ENCODE measurements at places on chromosomes 16 and 17.

- DNase-seq: no peak
Measured at GRCh38 chr17:4499431-4500190, 930 bp downstream of the SPNS2 start.

DNA sequence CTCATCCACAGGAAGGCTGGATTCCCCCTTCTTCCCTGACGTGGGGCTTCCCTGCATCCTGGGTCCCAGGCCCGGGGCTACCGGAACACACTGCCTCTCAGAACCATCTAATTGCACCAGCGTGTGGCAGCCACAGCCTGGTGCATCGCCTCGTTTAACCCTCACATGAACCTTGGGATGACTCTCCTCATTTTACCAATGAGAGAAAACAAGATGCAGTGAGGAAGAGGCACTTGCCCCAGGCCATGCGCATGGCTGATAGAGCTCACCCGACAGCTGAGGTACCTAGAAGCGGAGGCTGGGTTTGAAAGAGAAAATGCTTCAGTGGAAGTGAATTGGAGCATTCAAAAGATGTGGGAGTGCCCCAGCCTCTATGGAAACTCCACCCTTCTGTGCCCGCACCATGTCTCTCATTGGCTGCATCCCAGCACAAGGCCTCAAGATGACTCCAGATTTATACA is 162.3 kb downstream of the KATNIP start:
- DNase-seq: no peak

GRCh38 chr17:28747051-28747691 is 3.4 kb downstream of the TRAF4 start:
- no peak for DNase-seq

DNA sequence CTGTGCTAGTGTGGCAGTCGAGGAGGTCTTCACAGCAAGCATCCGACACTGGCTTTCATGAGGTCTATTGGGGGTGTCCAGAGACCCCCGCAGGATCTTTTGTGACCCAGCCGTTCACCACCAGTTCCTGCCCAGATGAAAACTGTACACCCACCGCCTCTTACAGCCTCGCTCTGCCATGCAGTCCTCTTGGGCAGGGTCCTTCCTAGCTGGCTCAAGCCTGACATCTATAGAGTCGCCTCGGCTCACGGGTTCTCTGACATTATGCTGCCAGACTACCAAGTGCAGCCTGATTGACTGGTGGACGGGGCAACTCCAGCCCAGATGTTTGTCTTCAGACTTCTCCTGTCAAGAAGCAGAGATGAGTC is 14.6 kb upstream of the CLEC10A start:
- DNase-seq: no peak

DNA sequence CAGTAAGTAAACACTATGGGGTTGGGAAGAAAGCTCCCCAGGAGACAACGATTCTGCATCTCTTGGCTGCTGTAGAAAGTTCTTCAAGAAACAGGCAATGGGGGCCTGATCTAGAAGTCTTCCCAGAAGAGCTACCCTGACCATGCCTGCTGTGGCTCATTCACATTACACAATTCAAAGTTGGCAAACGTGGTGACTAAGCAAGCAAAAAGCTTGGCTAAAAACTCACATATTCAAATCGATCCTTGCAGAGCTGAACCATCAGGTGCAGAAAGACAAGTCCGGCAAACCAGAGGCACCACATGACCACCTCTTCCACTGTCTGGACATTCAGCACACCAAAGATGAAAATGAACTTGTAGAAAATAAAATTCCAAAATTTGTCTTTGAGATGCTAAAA is 16.1 kb downstream of the AMFR start:
- no peak for DNase-seq

DNA sequence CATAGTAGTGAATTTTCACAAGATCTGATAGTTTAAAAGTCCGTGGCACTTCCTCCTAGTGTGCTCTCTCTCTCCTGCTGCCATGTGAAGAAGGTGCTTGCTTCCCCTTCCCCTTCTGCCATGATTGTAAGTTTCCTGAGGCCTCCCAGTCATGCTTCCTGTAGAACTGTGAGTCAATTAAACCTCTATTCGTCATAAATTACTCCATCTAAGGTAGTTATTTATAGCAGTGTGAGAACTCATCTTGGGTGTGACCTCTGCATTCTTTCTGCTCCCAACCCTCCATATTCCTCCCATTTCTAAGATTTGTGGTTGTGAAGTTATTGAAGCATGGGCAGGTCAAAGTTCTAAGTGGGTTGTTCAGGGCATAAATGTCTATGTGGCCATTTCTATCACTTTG is 62.1 kb upstream of the ADAMTS18 start:
- DNase-seq: no peak

- DNase-seq: no peak
Measured at GRCh38 chr17:47820033-47820789, 1.4 kb downstream of the OSBPL7 start.

DNA sequence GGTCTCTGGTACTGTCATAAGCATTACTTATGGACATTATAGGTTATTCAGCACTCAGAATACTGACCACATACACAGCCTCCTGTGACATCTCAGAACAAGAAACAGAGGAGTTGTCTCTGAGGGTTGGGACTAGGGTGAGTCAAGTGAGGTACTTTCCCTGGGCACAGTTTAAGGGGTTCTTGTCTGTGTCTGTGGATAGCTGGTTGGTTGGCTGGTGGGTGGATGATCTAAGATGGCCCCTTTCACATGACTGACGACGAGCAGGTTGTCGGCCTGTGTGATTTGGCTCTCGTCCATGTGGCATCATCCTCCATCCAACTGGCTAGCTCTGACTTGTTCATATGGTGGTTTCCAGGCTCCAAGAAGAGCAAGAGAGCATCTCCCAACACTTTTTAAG is 163.9 kb downstream of the PRKCB start:
- no peak for DNase-seq

DNA sequence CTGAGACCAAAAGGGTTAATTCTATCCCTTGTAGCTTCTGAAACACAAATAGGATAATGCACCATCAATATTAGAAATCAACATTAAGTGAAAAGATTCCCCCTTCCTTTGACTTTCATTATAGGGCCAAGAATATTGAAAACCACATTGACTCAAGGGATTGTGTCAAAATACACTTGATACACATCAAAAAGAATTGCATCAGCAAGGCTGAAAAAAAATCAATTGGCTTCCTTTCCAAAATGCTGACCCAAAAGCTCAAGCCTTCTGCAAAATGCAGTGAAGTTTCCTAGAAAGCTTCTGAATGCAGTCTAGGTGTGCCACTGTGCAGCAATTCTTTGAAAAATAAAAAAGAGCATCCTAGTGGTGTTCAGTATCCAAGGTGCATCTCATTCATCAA is 674.4 kb downstream of the TOX3 start:
- DNase-seq: no peak

DNA sequence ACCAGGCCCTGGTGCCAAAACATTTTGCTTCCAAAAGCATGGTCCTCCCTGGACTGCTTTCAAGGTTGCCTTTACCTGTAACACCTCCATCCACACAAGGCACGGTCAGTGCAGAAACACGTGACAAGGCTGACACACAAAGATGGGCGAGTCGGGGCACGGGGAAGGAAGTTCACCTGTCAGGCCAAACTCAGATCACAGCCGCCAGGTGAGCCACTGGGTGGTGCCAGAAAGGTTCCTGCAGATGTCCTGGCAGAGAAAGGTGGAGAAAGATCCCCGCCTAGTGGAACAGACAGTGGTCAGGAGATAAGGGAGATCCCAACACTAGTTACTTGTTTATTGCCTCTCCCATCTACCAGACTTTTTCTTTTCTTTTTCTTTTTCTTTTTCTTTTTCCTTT is 155.3 kb downstream of the AIPL1 start:
- DNase-seq: no peak

- DNase-seq: no peak
Measured at GRCh38 chr17:82690786-82691489, 7.6 kb downstream of the RAB40B start.

GRCh38 chr17:65532101-65532890 is 29.2 kb downstream of the AXIN2 start:
- DNase-seq: no peak

- DNase-seq: no peak
Measured at GRCh38 chr17:73940511-73940910, 263.0 kb upstream of the RPL38 start.

DNA sequence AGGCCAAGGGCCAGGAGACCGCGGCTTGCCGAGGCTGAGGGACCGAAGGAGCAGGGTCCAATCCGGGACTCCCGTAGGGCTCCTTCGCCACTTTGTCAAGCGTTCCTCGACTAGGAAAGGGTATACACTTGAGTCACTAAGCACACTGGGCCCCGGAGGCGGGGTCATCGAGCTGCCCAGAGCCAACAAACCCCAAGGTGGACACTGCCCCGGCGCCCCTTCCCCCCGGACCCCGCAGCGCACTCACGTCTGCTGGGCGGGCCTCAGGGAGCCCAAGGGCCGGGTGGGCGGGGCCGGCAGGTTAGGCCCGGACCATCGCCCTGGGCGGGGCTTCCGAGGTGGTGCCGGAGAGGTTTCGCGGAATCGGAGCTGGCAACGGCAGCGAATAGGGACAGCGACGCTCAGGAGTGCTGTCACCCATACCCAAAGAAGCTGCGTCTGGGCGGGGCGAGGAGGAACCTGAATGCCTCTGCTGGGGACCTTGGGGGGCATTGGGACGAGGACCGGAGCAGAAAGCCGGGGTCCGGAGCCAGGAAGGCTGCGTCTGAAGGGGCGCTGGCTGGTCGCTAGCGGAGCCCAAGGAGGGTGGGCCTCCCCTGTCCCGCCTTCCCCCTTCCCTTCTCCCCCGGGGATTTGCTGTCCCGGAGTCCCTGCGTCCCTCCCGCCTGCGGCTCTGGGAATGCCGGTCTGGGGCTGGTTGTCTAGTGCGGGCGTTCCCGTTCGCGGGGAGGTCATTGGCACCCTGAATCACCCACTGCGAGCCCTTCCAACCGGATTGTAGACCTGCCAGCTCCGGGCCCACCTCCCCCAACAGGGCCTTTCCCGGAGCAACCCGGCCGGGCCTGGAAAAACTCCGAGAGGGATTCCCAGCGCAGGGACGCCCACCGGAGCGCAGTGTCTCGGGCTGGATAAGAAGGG is 118.2 kb upstream of the SMURF2 start:
- DNase-seq: no peak

GRCh38 chr16:88743693-88744576 is 37.6 kb downstream of the CTU2 start:
- DNase-seq: no peak

DNA sequence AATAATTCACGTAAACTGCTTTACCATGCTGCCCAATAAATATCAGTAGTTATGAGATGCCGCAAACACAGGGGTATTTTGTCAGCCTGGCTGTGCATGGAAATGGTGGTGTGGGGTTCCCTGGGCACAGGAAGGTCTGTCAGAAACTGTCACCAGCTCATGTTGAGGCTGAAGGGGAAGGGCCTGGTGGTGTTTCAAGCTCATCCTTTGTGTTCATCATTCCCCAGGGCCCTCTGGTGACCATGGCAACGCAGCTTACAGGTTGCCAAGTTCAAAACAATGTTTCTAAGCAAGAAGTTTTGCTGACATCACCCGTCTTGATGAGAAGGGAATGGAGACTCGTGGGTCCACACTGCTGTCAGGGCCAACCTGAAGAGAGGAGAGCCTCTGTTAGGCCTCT is 348.9 kb upstream of the C16orf82 start:
- no peak for DNase-seq

DNA sequence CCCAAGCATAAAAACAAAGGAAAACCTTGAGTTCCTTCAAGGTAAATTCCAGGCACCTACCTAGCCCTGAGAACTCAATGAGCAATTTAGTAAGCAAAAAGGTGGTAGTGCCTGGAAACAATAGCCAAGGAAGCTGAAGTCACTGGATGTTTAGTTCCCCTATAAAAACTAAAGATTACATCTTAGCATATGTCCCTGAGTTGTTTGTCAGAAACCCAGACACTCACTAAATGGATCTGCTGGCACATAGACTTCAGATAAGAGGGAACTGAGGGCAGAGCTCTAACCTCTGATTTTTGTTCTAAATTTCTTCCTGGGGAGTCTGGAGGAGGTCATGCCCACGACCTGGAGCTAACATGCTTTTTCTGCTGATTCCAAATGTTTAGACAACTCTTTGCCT is 532.8 kb upstream of the SALL1 start:
- no peak for DNase-seq

GRCh38 chr17:8417806-8418205 is 17.9 kb upstream of the NDEL1 start:
- no peak for DNase-seq

- no peak for DNase-seq
Measured at GRCh38 chr17:42748202-42748907, 3.5 kb upstream of the EZH1 start.

DNA sequence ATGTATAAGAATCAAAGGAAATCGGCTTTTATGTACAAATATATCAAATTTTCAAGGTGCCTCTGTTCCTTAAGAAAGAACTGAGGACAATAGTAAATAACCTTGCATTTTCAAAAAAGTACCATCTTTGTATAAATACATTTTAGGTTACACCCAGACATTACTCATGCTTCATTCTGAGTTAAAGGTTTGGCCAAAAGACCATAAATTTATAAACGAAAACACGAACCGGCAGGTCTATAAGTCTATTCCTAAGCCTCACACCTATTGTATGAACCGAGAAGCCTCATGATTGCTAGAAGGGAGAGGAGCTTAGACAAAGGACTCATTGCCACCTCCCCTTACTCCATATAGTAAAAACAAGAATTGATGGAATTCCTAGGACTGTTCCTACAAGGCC is 94.6 kb upstream of the PSMD7 start:
- DNase-seq: no peak

Data from fibroblast of skin of left biceps (primary cell).